ENCODE measurements at places on chromosomes 16 and 17. TPM values are rescaled to one million over a fixed set of nuclear protein-coding genes. Genes with fewer than 3 reads are reported as not detected.
A peak's percentile ranks its signal among the peaks of the same experiment; 100 is the strongest.

The PGS1 gene
- 67.8 TPM for total RNA-seq

The LRRC75A gene
- total RNA-seq = 1.3 TPM

The KRT12 gene
- total RNA-seq = not detected

The CX3CL1 gene
- total RNA-seq = not detected

The SECTM1 gene
- 4.6 TPM for total RNA-seq

GRCh38 chr17:2023692-2024571, 1.2 kb downstream of the RTN4RL1 start:
- DNase-seq = peak; percentile 85

- DNase-seq = no peak
These were observed 23.1 kb upstream of the BAHCC1 start for GRCh38 chr17:81371910-81372760.

- DNase-seq = peak; percentile 60
These were observed 2.1 kb downstream of the HCRT start for GRCh38 chr17:42182927-42183734.

- no peak for DNase-seq
These were observed 4.5 kb downstream of the TMEM114 start for GRCh38 chr16:8585857-8586256.

DNA sequence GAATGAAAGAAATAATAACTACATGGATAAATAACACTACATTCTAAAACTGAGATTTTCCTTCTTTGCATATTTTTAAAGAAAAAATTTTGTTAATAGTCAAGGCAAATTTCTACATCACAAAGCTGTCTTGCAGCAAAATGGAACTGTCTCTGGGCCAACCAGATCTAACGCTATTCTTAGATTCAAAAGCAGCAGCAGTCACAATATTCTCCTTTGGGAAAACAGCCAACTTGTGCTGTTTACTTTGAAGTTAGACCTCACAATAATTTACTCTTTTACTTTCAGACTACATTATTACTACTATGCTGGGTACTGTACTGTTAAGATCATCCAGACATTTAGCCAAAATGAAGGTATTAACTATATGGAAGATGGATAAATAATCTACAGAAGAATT, 189.1 kb downstream of the CEP112 start:
- no peak for DNase-seq

- DNase-seq = no peak
These were observed 504 bp downstream of the ZNF263 start for GRCh38 chr16:3283543-3284447.

GRCh38 chr17:8124350-8125153, 646 bp upstream of the HES7 start:
- DNase-seq = peak; percentile 76

GRCh38 chr17:28173031-28173561, 130.6 kb downstream of the NLK start:
- no peak for DNase-seq

GRCh38 chr16:48384520-48385252, 527 bp downstream of the SIAH1 start:
- peak; percentile 83 for DNase-seq

All from activated CD4-positive, alpha-beta T cell treated with anti-CD3 and anti-CD28 coated beads, Interleukin-2, amount 10 ng/mL, durations not matched to agents 24 days and 14 days (primary cell).